ENCODE measurements at places on chromosomes 3 and 15. TPM values are rescaled to one million over a fixed set of nuclear protein-coding genes. Genes with fewer than 3 reads are reported as not detected.

The HTR3E gene
- polyA plus RNA-seq, result not detected

The FRMD4B gene
- 8.8 TPM for polyA plus RNA-seq

The RABL3 gene
- polyA plus RNA-seq, result 94.2 TPM

The NCBP2 gene
- 42.0 TPM for polyA plus RNA-seq

The C3orf49 gene
- polyA plus RNA-seq, result not detected

The ELL3 gene
- 3.2 TPM for polyA plus RNA-seq

The NPAP1 gene
- polyA plus RNA-seq, result 0.04 TPM

The SCG5 gene
- polyA plus RNA-seq, result 81.2 TPM

The THAP10 gene
- polyA plus RNA-seq, result 0.97 TPM

The INSYN1 gene
- 0.68 TPM for polyA plus RNA-seq

The KY gene
- polyA plus RNA-seq, result 3.7 TPM

The AADACL2 gene
- not detected for polyA plus RNA-seq

The RLBP1 gene
- not detected for polyA plus RNA-seq

The CCRL2 gene
- polyA plus RNA-seq, result 1.8 TPM

The ST8SIA2 gene
- 0.20 TPM for polyA plus RNA-seq
